Islet precursor cell (in vitro differentiated cells): ENCODE measurements at places on chromosomes 1 and 21.

DNA sequence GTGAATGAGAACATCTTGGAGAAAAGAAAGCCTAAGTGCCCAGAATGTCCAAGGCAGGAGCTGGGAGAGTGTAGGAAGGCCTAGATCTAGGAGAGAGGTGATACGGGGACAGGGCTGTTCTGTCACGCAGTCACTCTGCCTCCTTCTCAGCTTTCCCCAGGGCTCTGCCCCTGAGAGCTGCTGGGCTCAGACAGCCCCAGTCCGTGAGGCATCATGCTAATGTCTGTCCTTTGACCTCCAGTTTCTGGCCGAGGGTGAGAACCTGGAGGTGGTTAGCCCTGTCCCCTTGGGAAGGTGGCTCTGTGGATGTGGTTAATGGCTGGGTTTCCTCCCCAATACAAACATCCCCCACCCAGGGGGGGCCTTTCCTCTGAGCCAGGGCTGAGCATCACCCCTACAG, 63.2 kb downstream of the FAM163A start:
- no peak for DNase-seq

- DNase-seq = no peak
Measured at GRCh38 chr1:246661451-246661850, 62.8 kb upstream of the SCCPDH start.

DNA sequence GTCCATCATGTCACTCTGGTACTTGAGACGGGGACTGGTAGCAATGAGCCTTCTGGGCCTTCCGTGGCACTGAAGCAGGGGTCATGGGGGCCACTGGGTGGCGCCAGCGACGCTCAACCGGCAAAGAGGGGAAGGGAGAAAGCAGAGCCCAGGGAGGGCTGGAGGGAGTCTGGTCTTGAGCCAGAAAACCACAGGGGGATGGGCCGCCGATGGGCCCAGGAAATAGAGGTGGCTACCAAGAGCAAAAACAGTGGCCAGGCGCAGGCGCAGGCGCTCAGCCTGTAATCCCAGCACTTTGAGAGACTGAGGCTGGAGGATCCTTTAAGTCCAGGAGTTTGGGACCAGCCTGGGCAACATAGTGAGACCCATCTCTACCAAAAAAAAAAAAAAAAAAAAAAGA, 21.8 kb downstream of the EXOC8 start:
- DNase-seq = peak; percentile 77

- no peak for DNase-seq
Measured at GRCh38 chr1:51168936-51169335, 66.9 kb downstream of the C1orf185 start.

- no peak for DNase-seq
Measured at GRCh38 chr21:40356644-40357043, 489.4 kb downstream of the PCP4 start.

DNA sequence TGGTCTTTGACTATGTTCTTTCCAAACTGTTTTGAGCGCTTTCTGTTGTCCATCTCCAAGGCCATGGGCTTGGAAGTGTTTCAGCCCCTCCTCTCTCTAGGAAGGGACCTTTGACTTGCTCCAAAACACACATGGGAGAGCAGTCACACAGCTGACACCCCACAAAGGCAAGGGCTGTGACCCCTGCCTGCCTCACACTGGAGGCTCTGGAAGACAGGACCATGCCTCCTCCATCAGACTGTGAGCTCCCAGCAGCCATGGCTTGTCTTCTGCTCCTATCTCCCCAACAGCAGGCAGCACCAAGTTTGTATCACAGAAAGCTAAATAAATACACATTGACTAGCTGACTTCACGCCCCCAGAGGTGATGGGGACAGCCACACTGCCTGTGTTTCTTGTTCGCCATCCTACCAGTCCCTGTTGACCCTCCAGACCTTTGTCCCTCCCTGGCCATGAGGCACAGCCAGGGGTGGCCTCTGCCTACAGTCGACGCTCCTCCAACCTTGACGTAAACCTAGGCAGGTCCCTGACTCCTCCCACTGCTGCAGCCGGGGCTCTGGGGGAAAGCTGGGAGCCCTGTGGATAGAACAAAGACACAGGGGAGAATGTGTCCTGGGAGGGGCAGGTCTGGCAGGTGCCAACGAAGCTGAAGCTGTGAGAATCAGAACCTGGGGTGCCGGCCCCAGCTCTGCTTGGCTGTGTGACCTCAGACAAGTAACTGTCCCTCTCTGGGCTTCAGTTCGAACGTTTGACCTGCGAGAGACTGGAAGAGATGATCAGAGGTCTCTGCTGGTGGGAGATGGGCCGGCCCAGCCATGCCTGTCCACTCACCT, 4.8 kb downstream of the PLA2G2F start:
- no peak for DNase-seq

DNA sequence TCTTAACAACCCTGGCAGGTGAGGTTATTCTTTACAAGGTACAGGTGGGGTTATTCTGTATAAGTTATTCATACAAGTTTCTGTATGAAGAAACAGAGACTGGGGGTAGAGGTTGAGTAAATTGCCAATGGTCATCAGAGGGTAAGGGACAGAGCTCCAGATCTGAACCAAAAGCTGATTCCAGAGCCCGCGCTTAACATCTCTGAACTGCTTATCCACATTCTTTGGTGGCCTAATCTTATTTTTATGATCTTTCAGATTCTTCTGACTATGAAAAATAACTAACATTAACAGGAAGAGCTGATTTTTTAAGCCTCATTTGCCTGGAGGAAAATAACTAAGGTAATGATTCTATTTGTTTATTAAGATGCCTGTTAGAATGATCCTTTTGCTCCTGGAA, 63.9 kb upstream of the BARHL2 start:
- no peak for DNase-seq

DNA sequence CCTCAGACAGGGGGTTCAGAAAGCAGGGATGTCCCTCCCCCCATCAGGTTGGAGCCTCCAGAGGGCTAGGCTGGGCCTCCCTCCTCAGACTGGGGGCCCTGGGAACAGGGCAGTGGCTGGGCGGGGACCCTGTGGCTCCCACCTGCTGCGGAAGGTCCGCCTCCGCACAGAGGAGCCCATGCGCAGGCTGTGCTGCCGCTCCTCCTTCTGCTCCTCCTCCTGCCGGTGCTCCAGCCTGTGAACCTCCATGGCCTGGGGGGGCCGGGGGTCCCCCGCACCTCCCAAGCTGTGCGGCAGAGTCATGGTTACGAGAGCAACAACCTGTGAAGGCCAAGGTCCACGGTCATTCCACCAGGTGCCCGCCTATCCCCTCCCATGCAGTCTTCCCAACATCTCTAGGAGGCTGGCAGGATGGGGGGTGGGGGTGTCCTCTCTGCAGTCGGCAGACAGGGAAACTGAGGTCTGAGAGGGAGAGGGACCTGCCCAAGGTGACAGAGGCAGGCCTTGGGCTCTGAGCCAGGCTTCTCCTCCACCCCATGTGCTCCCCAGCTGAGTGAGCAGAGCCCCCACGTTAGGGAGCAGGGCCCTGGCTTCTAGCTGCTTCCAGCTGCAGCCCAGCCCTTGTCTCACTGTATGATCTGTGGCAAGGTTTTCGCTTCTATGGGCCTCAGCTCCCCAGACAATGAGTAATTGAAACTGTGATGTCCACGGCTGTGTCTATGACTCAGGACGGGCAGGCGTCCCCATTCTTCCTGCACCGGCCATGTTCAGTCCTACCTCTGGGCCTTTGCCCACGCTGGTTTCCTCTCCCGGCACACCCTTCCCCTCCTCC, 3.4 kb downstream of the MYOM3 start:
- DNase-seq = peak; percentile 74

DNA sequence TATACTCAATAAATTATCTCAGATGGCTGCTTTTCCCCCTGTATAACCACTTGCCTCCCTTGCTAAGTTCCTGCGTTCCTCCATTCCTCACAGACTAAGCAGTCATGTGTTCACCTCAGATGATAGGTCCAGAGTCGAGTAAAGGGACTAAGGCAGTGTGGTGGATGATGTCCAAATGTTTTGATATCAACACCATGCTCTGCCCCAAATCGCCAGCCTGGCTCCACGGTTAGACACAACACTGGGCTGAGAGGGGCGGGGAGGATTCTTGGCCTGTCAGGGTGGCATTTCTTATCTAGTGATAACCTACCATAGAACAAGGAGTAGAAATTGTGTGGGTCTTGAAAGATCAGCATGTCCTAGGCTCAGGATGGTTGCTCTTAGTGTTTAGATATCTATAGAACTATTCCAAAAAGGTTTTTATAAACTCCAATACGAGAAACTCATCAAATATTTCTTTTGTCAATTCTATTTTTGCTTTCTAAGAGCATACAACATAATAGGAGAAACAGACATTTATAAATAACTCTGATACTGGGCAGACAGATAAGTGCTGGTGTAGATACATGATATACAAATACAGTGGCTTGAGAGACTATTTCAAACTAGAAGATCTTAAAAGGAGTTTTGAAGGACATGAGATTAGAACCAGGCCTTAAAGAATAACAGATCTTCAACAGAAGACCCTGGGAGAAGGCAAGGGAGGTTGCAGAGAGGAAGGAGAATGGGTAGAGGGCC, 21.5 kb downstream of the GJA5 start:
- no peak for DNase-seq

DNA sequence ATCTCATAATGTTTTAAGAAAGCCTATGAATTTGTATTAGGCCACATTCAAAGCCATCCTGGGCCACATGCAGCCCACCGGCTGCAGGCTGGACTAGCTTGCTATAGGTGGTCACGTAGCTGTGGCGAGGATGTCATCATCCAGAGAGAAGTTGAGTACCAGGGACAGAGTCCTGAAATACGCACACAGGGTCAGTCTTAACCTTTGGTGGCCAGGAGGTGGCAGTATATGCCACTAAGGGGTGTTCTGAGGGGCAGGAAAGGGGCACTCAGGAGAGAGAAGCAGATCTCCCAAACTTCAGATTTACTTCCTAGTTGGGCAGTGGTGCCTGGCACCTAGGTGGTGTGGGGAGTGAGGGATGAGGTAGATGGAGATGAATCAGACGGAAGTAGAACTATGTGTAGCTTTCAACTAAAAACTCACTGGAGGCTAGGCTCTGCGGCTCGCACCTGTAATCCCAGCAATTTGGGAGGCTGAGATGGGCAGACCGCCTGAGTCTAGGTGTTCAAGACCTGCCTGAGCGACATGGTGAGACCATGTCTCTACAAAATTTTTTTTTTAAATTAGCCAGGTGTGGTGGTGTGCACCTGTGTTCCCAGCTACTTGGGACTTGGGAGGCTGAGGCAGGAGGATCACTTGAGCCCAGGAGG, 16.3 kb upstream of the CDK18 start:
- DNase-seq = peak; percentile 84

DNA sequence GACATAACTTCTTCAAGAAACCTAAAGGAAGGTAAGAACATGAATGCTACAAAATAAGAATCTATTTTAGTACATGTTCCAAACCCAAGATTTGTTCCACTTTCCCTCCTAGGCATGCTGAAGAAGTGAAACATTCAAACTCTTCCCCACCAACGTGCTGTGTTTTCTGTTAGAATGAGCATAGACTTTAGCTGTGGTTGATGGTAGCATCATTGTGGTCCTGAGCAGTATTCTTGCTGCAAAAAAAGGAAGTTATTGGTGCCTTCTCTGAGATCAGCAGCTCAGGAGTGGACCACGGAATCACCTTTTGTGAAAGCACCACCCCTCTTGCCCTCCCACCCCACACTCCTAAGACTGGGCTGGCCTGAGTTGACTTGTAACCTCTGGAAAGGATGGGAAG, 100.4 kb upstream of the POGK start:
- no peak for DNase-seq

DNA sequence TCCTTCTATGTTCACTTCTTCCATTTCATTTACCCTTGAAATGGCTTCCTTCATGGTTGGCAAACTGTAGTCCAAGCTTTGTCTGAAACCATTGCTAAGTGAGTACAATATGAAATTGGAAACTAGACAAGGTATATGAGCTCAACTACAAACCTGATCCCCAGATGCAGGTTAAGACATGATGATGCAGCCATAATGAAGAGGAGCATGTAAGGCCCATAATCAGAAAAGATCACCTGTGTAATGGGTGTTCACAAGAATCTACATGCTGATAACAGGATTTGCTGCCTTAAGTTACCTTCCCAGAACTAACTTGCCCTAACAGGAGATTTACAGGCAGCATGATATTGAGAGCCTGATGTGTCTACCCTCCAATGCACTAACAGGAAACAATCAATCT, 153.9 kb downstream of the KCNH1 start:
- DNase-seq = no peak
